ENCODE measurements at places on chromosomes 7 and 10.

GRCh38 chr10:77311186-77311585 is 326.4 kb downstream of the KCNMA1 start:
- no peak for DNase-seq

- no peak for DNase-seq
These were observed 2.6 kb upstream of the KCNMA1 start for GRCh38 chr10:77640167-77640566.

GRCh38 chr10:122342293-122343134 is 32.0 kb upstream of the PLEKHA1 start:
- no peak for DNase-seq

GRCh38 chr7:158631574-158632195 is 44.1 kb upstream of the PTPRN2 start:
- DNase-seq = no peak
